Camera-type eye (tissue), 1 donor: ENCODE measurements at places on chromosomes 11 and 22. TPM values are rescaled to one million over a fixed set of nuclear protein-coding genes. Genes with fewer than 3 reads are reported as not detected.

SCGB1C1 gene
- not detected for total RNA-seq

BIRC3 gene
- 4.1 TPM for total RNA-seq

PGA5 gene
- not detected for total RNA-seq

GLYAT gene
- total RNA-seq, result not detected

BDNF gene
- total RNA-seq, result 5.2 TPM
